Left lobe of liver (tissue), 2 donors: ENCODE measurements at places on chromosomes 16 and 17. TPM values are rescaled to one million over a fixed set of nuclear protein-coding genes. Genes with fewer than 3 reads are reported as not detected.

The TBX21 gene
- 0.38 TPM for total RNA-seq

The TMC7 gene
- 0.30 TPM for total RNA-seq

The CD19 gene
- total RNA-seq: not detected

The KRT31 gene
- not detected for total RNA-seq

The TBC1D3 gene
- total RNA-seq: not detected

The SCGB1C2 gene
- total RNA-seq: not detected

The CLDN6 gene
- 0.96 TPM for total RNA-seq

The COL1A1 gene
- total RNA-seq: 19.3 TPM

The EFCAB13 gene
- total RNA-seq: 4.6 TPM

The EPX gene
- not detected for total RNA-seq

The CSH1 gene
- total RNA-seq: not detected

The CHRNE gene
- total RNA-seq: 3.1 TPM

The ACOX1 gene
- total RNA-seq: 199 TPM

DNA sequence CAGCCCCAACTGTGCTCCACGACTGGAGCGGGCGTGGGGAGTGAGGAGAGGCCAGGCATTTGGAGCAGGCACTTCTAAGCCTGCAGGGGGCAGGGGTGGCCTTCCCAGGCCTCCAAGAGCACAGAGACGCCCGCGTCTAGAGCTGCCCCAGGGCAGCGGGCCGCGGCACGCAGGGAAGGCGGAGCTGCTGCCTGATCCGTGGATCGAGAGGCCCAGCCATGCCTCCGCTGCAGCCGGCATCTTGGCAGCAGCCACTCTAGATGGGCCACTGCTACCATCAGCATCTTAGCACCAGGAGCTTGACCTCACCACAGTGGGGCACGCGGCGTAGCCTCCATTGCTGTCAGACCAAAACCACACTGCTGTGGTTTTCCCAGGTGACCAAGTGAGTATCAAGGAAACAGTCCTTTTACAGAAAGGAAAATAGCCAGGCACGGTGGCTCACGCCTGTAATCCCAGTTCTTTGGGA is 20.4 kb upstream of the WDR45B start:
- peak; percentile 77 for DNase-seq

- DNase-seq: no peak
Measured at GRCh38 chr17:633641-634101, 81.0 kb downstream of the VPS53 start.

DNA sequence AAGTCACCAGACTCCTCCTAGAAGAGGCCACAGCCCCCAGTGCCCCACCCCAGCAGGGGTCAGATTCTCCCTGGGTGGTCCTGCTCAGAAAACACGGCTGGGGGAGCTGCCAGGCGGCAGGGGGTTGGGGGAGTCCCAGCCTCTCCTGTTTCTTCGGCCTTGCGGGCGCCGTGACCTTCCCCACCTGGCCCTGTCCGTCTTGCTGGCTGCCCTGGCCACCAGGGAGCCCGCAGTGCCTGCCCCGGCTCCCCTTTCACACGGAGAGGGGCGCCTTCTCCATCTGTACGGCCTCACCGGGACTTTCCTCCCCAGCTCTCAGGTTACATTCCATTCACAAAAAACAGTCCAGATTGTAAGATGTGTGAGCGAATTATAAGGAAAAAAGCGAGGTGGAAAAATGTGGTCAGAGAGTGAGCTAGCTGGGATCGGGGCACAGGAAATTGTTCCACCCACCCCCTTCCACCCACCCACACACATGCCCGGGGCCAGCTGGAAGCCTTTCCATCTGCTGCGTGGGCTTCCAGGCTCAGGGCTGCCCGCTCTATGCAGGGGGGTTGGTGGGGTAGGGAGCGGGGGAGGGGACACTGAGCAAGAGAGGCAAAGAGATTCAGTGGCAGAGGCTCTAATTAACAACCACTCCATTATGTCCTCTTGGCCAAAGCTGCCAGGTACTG is 14.6 kb upstream of the CIBAR2 start:
- no peak for DNase-seq

- no peak for DNase-seq
Measured at GRCh38 chr16:85989863-85990643, 91.1 kb downstream of the IRF8 start.

DNA sequence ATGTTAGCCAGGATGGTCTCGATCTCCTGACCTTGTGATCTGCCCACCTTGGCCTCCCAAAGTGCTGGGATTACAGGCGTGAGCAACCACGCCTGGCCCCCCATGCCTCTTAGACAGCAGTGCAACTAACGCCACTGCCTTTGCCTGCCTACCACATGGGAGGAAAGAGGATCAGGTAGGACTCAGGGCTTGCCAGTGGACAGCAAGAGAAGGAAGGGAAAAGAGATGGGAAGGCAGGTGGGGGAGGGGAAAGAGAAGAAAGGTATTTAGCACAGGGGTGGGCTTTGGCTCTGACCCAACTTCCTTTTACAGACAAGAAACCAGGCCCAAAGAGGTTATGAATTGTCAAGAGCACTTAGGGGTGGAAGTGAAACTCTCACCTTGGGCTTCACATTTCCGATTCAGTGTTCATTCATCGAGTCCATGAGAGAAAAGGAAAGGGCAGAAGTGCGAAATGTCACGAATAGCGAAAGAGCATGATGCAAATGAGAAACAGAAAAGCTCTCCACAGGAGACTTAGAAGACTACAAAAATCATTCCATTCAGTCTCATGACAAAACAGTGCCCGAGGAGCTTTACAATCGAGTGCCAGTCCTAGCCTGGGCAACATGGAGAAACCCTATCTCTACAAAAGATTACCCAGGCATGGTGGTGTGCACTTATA is 36.4 kb downstream of the CDK5R1 start:
- no peak for DNase-seq

GRCh38 chr17:64538508-64539130 is 31.8 kb downstream of the CEP95 start:
- no peak for DNase-seq

- DNase-seq: no peak
Measured at GRCh38 chr17:36921095-36921851, 16.0 kb upstream of the LHX1 start.

DNA sequence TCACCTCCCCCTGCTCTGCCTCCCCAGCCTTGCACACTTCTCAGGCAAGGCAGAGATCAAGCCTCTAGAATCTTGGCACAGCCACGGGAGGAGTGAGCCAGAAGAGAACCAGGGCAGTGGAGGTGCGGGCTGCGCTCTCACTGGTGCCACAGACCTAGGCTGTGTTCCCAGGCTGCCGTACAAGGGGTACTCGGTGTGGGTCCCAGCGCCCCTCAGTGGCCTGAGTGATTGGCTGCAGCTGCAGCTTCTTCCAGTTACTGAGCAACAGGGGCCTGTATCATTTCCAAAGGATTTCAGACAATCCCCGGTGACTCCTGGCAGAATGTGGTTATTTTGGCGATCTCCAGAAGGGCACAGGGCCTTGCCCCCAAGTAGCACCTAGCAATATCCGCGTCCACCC is 1852.1 kb downstream of the TP53TG3F start:
- no peak for DNase-seq

GRCh38 chr16:55489119-55489955 is 10.3 kb downstream of the MMP2 start:
- DNase-seq: no peak

- no peak for DNase-seq
Measured at GRCh38 chr17:40901981-40902474, 17.0 kb upstream of the KRT20 start.

GRCh38 chr17:61583660-61584264 is 7.3 kb downstream of the NACA2 start:
- DNase-seq: no peak

DNA sequence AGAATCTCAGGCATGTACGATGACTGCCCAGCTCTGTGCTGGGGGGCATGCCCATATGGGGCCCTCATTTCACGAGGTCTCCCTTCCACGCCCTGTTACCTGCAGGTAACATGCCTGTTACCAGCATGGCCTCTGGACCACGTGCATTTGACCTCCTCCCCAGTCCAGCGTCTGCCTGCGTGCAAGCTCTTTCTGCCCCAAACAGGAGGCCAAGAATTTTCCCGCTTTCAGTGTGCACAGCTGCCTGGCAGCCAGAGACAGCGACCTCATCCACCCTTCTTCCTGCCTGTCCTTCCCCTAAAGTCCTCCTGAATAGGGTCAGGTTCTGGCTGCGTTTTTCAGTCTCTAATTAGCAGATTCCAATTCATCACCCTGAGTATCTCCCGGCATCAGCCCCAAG is 306.5 kb upstream of the ZFHX3 start:
- DNase-seq: no peak

DNA sequence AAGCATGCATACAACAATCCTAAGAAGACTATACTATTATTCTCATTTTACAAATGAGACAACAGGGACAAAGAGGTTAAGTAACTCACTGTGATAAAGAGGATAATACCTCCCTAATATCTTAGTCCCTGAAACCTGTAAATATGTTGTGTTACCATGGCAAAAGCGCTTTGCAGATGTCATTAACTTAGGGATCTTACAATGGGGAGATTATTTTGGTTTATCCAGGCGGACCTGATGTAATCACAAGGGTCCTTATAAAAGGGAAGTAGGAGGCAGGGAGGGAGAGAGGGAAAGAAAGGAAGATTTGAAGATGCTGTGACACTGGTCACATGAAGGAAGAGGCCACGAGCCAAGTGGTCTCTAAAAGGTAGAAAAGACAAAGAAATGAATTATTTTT is 164.7 kb downstream of the CNTNAP4 start:
- no peak for DNase-seq

DNA sequence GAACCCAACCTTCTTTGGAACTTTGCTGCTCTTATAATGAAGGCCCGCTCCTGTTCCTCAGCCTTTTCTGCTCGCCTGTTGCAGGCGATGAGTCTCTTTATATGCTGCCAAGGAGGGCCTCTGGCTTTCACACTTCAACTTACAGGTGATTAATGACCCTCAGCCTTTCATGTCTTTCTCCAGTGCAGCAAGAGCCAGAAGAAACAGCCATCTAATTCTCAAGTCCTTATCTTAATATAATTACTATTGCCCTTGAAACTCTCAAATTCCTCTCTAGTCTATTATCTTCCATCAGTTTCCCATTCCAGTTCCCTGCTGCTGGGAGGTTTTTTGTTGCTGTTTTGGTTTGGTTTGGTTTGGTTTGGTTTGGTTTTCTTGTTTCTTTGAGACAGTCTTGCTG is 121.8 kb upstream of the MED13 start:
- no peak for DNase-seq

- no peak for DNase-seq
Measured at GRCh38 chr17:52035336-52035915, 123.1 kb downstream of the CA10 start.

GRCh38 chr17:21094298-21094704 is 32.5 kb upstream of the DHRS7B start:
- no peak for DNase-seq

- DNase-seq: no peak
Measured at GRCh38 chr17:71399221-71399620, 721.6 kb upstream of the SOX9 start.

DNA sequence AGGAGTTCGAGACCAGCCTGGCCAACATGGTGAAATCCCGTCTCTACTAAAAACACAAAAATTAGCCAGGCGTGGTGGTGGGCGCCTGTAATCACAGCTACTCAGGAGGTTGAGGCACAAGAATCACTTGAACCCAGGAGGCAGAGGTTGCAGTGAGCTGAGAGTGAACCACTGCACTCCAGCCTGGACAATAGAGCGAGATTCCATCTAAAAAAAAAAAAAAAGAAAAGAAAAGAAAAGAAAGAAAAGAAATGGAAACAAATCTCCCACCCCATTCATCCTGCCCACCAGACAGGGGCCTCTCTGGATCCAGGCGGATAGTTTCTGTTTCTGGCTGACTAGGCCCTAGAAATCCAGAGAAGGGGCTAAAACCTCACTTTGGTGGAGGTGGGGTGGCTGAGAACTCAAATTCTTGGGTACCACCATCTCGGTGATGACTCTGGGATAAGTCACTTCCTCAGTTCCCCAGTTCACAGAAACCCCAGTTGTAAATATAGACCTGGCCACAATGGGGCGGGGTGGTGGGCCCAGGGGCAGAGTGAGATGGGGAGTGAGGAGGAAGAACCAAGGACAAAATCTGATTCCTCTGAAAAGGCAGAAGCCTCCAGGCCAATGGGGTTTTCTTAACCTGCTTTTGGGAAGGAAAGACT is 22.2 kb downstream of the SOCS1 start:
- DNase-seq: no peak

- DNase-seq: no peak
Measured at GRCh38 chr17:39719563-39720355, 10.6 kb downstream of the MIEN1 start.

- DNase-seq: no peak
Measured at GRCh38 chr17:65446043-65446442, 115.4 kb downstream of the AXIN2 start.

DNA sequence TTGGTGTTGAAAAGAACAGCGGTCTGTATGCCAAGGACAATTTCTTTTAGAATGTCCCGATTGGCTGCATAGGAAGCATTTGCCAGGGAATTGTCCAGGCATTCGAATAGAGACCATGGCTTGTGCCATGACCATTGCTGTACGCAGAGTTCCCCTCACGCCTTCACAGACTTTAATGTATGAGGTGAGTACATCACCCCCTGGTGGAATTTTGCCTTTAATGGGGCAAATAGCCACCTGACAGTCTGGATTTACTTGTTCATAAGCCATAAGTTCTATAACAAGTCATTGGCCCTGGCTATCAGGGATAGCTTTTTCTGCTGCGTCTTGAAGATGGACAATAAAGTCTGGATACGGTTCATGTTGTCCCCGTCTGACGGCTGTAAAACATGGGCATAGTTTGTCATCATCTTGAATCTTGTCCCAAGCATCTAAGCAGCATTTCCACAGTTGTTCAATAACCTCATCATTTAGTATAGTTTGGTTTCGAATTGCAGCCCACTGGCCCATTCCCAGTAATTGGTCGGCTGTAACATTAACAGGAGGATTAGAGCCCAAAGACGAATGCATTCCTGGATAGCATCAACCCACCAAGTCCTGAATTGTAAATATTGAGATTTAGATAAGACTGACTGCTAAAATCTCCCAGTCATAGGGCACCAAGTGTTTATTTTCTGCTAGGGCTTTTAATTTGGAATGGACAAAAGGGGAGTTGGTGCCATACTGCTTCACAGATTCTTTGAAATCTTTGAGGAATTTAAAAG is 67.7 kb upstream of the ARL4D start:
- no peak for DNase-seq

DNA sequence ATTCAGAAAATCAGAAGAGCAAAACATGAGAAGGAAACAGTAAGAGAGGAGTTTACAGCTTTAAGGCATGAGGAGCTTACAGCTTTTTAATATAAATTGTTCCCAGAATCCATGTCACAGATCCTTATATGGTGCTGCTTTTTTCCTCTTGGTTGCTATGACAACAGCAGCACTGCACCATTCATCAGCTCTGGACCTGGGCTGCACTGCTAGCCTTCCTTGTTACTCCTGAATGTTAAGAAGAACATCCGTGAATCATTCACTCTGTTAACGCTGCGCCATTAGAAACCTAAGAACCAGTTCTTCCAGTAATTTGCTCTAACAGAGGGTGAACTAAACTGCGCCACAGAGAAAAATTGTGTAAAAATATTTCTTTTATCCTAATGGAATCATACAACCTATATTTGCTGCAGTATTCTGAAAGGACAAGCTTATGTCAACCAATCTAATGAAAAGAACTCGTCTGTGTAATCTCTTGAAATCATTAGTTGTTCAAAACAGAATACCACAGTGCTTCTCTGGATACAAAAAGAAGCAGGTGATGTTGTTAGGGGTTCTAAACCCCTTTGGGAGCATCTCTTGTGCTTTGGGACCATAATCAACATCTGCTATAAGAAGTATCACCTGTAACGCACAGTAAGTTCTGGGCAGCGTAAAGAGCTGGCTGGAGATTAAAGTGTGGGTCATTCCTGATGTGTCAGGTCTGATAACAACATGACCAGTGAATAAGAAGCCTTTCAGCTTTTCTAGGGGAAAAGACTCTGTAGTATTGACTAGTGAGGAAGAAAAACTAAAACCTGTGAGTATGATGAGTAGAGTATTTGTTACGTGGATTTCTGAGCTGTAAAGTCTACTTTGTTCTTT is 151.2 kb downstream of the TANC2 start:
- DNase-seq: no peak
